ENCODE measurements at places on chromosomes 16 and 17.

DNA sequence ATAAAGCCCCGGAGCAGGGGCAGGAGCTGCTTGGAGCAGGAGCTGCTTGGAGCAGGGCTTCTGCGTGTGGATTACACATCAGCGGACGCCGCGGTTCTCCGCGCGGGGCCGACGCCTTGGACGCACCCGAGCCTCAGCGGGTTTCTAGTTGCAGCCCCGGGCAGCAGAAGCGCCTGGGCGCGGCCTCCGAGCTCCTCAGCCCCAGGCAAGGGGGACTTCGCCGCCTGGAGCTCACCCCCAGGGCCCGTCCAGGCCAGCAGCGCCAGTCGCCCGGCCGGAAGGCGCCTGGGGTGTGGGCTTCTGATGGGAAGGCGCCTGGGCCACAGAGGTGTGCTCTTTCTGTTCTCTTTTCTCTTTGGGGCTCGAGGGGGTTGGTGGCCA is 6.3 kb downstream of the FOXF1 start:
- no peak for DNase-seq

GRCh38 chr16:71499775-71500364 is 10.7 kb upstream of the ZNF19 start:
- DNase-seq, result no peak

GRCh38 chr17:67223924-67224323 is 21.1 kb downstream of the HELZ start:
- DNase-seq, result no peak

GRCh38 chr17:59492091-59492451 is 73.3 kb upstream of the DHX40 start:
- no peak for DNase-seq

DNA sequence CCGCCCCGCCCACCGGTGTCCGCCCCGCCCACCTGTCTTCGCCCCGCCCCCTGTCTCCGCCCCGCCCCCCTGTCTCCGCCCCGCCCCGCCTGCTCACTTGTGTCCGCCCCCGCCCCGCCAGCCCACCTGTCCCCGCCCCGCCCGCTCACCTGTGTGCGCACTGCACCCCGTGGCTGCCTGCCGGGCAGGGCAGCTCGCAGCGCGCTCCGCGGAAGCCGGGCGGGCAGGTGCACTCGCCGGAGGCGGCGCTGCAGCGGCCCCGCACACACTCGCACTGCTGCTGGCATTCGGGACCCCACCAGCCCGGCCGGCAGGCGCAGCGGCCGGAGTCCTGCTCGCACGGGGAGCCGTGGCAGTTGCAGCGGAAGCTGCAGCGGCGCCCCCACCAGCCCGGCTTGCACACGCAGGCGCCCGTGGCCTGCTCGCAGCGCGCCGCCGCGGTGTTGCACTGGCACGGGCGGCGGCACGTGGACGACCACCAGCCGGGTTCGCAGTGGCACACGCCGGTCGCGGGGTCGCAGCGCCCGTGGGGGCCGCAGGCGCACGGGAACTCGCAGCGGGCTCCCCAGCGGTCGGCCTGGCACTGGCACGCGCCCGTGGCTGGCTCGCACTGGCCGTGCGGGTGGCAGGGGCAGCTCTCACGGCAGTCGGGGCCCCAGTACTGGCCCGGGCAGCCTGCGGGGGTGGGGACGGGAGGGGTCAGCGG is 2.1 kb downstream of the SCARF1 start:
- no peak for DNase-seq

GRCh38 chr16:88730632-88731607 is 24.6 kb downstream of the CTU2 start:
- DNase-seq, result no peak

GRCh38 chr17:48127371-48128051 is 19.9 kb downstream of the SNX11 start:
- no peak for DNase-seq

- DNase-seq, result peak; percentile 22
These were observed 23.8 kb downstream of the SNX11 start for GRCh38 chr17:48131216-48131824.

DNA sequence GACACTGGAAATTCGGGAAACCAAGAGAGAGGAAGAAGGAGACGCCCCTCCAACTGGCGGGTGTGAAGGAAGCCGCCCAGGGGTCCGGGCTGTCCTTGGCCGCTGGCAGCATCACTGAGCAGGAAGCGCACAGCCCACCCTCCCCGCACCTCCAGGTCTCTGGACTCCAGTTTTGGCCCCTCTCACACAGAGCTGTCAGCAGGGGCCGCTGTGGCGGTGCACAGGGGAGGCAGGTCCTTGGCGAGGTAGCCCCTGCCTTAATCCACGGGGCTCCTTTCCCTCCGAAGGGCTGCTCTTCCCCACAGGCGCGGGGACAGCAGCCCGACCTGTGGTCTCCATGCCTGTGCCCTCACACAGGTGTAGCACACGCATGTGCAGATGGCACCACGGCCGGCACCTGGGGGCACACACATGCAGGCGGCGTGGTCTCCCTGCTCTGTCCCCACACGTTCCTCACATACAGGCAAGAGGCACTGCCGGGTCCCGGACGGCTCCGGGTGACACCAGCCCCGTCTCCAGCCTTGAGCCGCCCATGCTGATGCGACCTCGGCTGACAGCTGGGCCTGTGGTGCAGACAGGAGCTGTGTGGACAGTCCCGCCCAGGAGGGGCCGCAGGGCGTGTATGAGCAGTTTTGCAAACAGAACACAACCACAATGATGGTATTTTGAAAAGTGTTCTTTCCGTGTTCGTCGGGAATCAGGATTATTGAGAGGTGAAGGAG is 26.6 kb upstream of the CHMP6 start:
- no peak for DNase-seq

DNA sequence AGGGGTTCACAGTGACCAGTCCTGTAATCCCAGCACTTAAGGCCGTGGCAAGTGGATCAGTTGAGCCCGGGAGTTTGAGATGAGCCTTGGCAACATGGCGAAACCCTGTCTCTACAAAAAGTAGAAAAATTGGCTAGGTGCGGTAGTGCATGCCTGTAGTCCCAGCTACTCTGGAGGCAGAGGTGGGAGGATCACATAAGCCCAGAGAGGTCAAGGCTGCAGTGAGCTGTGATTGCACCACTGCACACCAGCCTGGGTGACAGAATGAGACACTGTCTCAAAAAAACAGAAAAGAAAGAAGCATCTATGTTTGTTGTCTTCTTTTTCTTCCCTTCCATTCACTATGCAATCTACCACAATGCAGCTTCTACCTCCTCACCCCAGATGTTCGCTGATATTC is 151.9 kb upstream of the RBL2 start:
- DNase-seq, result no peak

- DNase-seq, result no peak
These were observed 15.6 kb upstream of the NKD1 start for GRCh38 chr16:50532576-50532975.

DNA sequence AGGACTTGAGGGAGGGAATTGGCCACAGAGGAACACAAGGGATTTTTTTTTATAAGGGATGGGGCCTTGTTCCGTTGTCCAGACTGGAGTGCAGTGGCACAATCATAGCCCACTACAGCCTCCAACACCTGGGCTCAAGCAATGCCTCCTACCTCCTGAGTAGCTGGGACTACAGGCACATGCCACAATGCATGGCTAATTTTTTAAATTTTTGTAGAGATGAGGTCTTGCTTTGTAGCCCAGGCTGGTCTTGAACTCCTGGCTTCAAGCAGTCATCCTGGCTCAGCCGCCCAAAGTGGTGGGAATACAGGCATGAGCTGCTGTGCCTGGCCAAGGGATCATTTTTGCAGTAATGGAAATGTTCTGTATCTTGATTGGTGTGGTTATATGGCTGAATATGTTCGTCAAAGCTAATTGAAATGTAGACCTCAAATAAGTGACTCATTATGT is 56.9 kb downstream of the VMP1 start:
- DNase-seq, result no peak

- no peak for DNase-seq
These were observed 9.8 kb upstream of the CSNK1D start for GRCh38 chr17:82283208-82283749.

GRCh38 chr17:69978056-69978646 is 96.9 kb upstream of the KCNJ16 start:
- no peak for DNase-seq

DNA sequence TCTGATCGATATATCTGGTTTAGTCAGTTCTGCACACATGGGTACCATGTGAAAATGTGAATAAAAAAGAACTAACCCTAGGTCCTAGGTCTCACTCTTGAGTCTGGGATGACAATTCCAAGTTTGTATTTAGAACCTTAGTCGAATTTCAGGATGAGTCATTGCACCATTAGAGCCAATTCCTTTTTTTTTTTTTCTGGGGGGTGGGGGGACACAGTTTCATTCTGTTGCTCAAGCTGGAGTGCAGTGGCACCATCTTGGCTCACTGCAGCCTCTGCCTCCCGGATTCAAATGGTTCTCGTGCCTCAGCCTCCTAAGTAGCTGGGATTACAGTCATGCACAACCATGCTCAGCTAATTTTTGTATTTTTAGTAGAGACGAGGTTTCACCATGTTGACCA is 41.6 kb downstream of the SPAG9 start:
- DNase-seq, result no peak

Data from stimulated activated CD8-positive, alpha-beta memory T cell treated with anti-CD3 and anti-CD28 coated beads, Interleukin-2, amount 100 ng/mL, for 48 hours (primary cell).